Hematopoietic multipotent progenitor cell treated with erythropoietin and hydrocortisone succinate and interleukin-3 and kit ligand, for 17 days (in vitro differentiated cells): ENCODE measurements at places on chromosomes 2 and 18.

GRCh38 chr2:16678964-16679363, 13.3 kb upstream of the CYRIA start:
- no peak for DNase-seq

DNA sequence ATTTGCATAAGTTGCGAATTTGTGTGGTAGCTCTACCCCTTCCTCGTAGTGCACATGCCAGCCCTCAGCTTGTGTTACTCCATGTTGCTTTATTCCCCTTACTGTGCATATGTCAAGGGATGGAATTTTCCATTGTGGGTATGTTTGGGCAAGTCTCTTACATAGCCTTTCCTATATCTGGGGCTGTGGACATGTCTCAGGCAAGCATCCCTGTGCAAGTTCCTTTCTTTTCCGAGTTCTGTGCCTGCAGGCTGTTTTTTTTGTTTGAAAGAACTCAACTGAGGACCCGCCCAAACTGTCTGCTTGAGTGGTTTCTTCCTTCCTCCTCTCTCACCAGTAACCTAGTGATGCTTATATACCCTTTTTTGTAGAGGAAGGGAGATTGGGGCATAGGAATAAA, 1739.1 kb upstream of the PIK3C3 start:
- DNase-seq = no peak

- DNase-seq = no peak
Observed at GRCh38 chr2:62349788-62350187, 153.9 kb downstream of the B3GNT2 start.

DNA sequence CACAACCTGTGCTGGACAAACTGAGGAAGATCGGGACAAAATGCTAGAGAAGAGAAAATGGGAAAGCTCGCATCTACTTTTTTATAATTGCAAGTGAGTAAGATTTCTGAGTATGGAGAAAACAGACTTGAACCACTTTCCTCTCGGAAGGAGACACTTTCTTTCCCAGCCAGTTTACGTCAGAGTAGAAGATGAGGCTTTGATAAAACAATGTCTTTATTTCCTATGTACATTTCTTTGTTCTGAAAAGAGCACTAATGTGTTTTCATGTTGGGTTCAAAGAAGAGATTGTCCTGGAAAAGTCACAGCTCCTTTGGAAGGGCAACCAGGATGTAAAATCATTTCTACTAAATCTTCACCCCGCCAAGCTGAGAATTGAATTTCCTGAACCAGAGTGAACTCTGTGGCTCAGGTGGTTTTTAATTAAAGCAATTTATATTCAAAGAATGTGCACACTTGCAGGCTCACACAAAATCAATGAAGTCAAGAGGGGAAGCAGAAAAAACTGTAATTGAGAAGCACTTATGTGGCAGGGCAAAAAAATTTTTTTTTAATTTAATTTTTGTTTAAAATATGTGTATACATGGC, 23.4 kb upstream of the ITGA6 start:
- no peak for DNase-seq

GRCh38 chr18:56910967-56911366, 235.9 kb upstream of the BOD1L2 start:
- DNase-seq = no peak

DNA sequence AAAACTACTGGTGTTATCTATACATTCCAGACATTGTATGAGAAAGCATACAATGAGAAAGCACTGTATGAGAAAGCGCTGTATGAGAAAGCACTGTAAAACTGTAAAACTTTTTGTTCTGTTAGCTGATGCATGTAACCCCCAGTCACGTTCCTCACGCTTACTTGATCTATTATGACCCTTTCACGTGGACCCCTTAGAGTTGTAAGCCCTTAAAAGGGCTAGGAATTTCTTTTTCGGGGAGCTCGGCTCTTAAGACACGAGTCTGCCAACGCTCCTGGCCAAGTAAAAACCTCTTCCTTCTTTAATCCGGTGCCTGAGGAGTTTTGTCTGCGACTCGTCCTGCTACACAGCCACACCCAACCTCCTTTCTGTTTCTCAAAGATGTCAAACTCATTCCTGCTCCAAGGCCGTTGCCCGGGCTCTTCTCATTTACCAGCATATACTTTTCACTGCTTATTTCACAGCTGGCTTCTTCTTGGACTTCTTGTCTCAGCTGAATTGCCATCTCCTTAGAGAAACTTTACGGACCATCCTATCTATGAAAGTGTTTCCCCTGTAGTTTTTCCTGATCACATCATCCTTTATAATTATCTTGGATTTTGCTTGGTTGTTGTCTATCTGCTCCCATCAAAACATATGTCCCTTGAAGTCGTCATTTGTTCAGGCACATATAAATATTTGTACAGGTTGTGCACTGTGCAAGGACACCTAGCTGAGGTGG, 29.8 kb upstream of the YES1 start:
- no peak for DNase-seq

DNA sequence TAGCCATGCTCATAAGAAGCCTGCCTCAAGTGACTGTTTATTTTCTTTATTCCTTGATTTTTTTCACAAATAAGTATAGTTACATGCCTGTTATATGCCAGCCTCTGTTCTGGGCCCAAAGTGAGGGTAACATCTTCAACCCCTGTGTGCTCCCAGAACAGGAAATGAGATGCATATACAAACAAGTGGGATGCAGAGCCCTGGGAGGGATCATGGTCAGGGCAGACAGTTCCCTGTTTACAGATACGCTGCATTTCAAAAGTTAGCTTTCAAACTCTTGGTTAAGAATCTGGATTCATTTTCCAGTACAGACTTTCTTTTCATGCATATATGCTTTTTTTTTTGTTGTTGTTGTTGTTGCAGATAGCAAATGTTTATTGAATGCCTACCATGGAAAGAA, 24.4 kb downstream of the GPR39 start:
- no peak for DNase-seq

- no peak for DNase-seq
Observed at GRCh38 chr18:64333584-64333983, 184.7 kb upstream of the LINC00305 start.

DNA sequence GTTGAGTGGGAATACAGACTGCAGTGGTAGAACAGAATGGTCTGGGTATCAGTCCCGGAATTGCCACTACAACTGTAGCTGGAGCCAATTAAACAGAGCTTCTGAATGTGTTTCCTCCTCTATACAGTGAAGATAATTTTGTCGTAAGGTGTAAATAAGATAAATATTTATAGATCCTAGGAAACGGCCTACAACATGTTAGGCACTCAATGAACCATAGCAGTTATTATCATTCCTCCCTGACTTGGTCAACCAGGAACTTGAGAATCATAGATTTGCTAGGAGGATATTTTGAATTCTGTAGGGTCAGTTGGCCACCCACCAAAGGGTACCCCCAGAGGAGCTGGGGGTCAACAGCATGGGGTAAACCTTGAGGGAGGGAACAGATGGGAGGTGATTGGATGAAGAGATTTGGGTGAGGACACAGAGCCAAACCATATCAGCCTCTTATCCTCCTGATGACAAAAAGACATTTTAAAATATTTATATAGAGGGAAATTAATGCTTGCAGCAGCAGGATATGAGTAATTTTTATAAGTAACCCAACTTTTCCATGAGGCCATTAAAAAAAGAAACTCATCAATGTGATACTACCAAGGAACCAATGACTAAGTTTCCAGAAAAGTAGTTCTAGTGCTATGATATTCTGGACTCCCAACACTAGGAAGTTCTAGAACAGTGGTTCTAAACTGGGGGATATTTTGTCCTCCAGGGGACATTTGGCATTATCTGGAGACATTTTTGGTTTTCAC, 4.0 kb downstream of the DHRS9 start:
- DNase-seq = no peak
